ENCODE measurements at places on chromosomes 2 and 18.

- no peak for DNase-seq
Measured at GRCh38 chr2:121897335-121897970, 142.0 kb downstream of the TSN start.

DNA sequence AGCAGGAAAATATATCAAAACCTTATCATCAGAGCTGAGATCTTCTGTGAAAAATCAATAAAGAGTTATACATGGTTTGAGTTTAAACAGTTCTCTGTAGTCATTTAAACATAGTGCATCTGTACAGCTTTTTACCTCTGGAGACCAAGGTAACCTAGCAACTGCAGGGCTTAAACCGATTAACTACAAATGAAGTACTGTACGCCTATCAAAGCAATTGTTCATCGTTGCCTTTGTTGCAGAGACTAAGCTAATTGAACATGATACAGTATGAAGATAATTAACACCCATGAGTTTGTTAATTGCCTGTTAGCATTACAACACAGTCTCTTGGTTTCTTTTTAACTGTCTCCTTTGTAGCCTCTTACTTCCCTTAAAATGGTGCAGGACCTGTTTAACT lies 147.9 kb downstream of the LNPK start:
- no peak for DNase-seq

- DNase-seq = no peak
Measured at GRCh38 chr2:140597205-140597604, 1533.6 kb downstream of the LRP1B start.

DNA sequence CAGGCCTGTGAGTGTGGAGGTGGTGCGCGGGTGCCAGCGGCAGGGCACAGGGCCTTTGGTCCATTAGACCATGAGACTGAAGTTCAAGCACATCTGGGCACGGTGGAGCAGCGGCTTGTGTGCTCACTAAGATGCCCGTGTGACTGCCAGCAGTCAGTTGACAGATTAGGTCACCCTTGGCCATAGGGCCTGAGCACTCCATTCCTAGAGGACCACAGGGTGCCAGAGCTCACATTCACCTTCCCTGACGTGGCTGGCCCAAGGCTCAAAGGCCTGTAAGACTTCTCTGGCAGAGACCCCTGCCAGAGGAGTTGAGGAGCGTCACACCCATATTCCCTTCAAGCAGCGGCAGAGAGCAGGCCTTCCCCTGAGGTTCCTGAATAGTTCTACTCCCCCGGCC lies 650 bp downstream of the LHCGR start:
- DNase-seq = no peak

Data from frontal cortex (tissue), 4 donors.